ENCODE measurements at places on chromosomes 4 and X. TPM values are rescaled to one million over a fixed set of nuclear protein-coding genes. Genes with fewer than 3 reads are reported as not detected.

Gene GATA1
- not detected for total RNA-seq

Gene GABRG1
- total RNA-seq = not detected

Gene SRPK3
- not detected for total RNA-seq

Gene SPCS3
- total RNA-seq = 186 TPM

Gene XKRX
- total RNA-seq = 0.12 TPM

Gene SCARB2
- 12.2 TPM for total RNA-seq

Gene SPACA5
- not detected for total RNA-seq

Gene SLC2A9
- total RNA-seq = 0.98 TPM

Gene ZGRF1
- 23.9 TPM for total RNA-seq

Gene SOX3
- total RNA-seq = not detected

Gene DCUN1D4
- total RNA-seq = 26.1 TPM

Gene UGT2A1
- total RNA-seq = not detected

Gene NPY2R
- not detected for total RNA-seq
